ENCODE measurements at places on chromosomes 3 and 15. TPM values are rescaled to one million over a fixed set of nuclear protein-coding genes. Genes with fewer than 3 reads are reported as not detected.

DNA sequence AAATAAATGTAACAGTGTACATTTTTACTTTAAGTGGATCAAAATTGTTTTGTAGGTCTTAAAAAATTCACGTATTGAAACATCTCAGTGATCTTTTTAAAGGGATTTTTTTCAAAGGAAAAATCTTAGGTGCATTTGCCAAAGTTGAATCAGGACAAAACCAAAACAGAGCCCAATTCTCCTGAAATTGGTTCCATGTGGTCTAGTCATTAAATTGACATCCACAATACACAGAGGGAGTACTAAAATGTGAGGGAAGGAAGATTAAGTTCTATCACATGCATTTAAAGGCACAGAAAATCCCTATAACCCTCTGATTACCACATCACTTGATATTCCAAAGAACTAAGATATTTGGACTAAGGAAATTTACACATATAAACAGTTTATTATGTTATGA, 39.3 kb upstream of the HDC start:
- no peak for DNase-seq

DNA sequence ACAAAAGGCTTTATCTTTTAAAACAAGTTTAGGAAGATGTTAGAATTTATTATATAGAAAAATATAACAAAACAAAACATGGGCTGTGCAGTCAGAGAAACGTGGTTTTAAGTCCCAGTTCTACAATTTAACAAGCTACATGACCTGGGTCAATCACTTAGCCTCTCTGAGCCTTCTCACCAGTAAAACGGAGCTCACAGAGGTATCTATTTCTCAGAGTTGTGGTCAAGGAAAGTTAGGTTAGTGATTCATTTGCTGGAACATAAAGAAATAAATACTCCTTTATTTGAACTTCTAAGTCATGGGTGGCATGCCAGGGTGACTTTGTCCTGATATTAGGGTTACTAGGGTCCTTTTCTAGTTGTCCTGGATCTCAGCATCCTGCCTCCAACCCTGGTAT, 10.8 kb upstream of the CCDC174 start:
- DNase-seq: no peak

DNA sequence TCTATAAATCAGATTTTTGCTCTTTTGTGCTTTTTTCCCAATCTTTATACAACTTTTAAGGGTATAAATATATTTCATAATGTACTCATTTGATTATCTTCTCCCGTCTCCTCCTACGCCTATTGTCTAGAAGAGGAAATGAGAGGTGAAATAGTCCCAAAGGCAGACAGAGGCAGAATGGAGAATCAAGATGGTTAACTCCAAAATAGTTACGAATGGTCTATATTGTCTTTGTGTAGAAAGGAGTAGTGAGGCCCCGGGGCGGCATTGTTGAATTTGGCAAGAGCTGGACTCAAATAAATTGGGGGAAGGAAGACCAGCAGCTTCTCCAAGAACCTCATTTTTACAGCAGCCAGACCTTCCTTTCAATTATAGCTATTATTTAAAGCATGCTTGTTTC, 23.9 kb downstream of the ITPR1 start:
- DNase-seq: no peak

DNA sequence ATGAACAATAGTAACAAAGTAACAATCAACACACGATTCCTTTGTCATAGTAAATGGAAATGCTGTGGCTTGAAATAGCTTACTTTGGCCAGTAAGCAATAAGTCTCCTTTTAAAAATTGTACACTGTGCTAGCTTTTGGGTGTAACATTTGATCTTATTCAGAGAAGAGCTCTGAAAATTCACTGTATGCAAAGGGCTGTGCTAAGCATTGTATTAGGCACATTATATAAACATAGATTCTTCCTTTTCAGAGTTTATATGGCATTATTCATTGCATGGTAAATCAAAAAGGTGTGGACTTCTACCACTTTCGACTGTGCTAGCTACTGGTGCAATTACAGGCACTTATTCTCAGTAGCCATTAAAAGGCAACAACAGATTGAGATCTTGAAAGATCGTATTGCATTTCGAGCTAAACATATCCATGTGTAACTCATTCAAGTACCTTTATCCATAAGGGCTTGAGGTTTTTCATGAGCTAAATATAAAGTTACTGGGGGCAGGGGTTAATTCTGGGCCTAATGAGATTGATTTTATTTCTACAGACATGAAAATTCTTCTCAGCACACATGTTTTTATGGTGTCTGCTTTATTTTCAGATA, 246.8 kb downstream of the NR1D2 start:
- no peak for DNase-seq

GRCh38 chr3:172577987-172578570, 54.8 kb upstream of the TNFSF10 start:
- no peak for DNase-seq

DNA sequence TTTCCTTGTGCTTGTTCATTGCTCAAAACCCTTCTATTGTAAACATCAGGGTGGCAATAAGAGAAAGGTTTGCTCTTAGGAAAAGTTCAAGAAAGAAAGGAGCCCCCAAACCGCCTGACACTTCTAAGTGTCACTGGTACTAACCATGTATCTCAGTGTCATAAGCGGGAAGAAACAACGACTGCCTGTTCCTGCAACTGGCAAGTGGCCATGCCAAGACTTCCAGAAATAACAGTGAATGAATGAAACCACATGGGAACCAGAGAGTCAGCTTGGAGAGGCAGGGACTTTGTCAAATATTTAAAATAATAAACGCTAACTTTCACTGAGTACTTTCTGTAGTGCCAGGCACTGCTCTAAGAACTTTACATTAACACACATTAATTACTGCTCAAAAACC, 1.1 kb downstream of the PLSCR2 start:
- no peak for DNase-seq

DNA sequence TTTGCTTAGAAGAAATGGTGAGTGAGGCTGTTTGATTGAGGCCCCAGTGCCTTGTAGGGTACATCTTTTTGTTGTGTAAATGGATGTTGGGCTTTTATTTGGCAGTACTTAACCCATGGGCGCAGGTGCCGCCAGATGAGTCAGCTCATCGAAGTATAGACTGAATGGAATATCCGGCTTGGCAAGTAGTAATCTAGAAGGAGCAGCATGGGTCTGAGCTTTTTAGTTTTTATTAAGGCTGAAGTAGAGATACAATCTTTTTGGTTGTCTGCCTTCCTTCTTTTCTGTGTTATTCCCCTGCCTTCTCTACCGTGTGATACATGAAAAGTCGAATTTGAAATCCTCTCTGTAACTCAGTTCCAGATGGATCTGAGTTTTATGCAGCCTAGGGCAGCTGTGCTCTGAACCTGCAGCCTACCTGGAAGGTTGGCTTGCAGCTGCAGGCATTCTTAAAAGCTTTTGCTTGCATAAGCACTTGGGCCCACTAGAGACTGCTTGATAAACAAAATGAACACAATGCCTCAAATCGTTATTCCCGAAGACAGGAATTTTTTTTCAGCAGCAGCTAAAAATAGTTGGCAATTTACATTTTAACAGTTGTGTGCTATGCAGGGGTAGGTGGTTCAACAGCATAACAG, 177.5 kb upstream of the CGNL1 start:
- DNase-seq: no peak

Gene GCNT3
- not detected for total RNA-seq

Gene APBA2
- total RNA-seq: 17.4 TPM

Gene POLG
- total RNA-seq: 42.3 TPM

Gene MNS1
- total RNA-seq: 0.20 TPM

Gene ROPN1
- total RNA-seq: not detected
